ENCODE measurements at places on chromosomes 4 and X.

- no peak for DNase-seq
These were observed 738.6 kb downstream of the PCDH7 start for GRCh38 chr4:31458813-31459212.

DNA sequence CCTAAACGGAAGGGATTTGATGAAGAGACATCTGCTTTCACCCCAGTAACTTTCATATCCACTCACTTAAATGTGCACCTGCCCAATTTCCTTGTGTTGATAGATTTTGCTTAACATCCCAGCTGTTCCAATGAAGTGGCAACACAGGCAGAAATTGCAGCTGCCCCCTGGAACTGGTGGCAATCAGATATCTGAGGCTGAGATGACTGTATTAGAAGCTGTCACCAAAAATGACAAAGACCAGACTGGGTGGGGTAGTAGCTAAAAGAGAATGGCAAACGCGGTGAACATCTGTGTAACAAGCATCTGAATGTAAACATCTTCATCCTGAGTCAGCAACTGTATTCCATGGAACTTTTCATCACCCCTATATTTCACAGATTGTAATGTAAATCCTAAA lies 17.1 kb downstream of the GABRA2 start:
- DNase-seq, result no peak

DNA sequence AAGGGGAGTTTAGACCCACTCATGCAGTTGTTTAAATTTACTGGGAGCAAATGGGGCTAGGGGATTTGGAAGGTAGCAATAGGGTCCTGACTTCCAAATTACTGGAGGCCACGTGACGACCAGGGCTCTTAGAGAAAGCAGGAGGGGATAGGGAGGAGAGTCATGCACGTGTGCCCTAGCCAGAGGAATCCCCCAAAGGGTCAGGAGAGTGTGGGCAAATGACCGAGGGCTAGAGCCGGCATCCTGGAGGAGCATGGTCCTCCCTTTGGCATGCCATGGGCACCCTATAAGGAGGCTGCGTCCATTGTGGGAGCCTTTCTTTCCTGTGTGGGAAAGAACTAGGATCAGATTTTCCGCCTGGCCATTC lies 25.5 kb upstream of the GPC4 start:
- no peak for DNase-seq

DNA sequence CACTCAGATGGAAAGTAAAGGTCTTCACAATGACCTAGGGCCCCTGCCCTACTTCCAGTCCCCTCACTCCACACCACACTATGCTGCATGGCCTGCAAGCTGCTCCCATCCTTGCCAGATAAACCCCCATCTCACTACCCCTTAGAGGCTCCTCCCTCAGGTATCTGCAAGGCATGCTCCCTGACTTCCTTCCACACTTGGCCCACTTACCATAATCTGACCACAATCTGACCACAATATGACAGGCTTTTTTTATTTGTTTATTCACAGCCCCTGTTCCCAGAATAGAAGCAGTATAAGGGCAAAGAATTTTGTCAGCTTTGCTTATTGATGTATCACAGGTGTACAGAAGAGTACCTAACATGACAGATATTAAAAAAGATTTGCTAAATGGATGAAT lies 124.7 kb downstream of the CAMK2D start:
- DNase-seq, result peak; percentile 70

- peak; percentile 65 for DNase-seq
These were observed 743 bp downstream of the ANTXR2 start for GRCh38 chr4:80072228-80072743.

GRCh38 chrX:48835524-48836329 lies at the start of gene PCSK1N:
PCSK1N (minus strand) TSS chrX:48835610; CDS start chrX:48835532, 78 bp downstream.
- peak; percentile 74 for DNase-seq

DNA sequence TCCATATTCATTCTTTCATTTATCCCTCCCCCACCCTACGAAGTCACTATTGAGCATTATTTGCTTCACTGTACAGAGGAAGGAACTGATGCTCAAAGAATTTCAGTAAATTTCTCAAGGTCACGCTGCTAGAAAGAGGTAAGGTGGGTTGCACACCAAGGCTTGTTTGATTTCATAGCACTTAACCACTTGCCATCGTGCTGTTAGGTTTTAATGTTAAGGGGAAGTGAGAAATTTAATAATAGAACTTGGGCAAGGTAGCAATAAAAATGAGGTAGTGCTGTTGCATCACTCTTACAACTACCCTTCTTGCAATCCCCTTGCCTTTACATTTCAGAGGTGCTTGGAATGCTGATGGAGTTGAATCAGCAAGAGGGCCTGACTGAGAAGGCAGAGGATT lies 343.1 kb downstream of the MID1IP1 start:
- DNase-seq, result peak; percentile 11

GRCh38 chr4:22179124-22179874 lies 230.7 kb upstream of the KCNIP4 start:
- no peak for DNase-seq

DNA sequence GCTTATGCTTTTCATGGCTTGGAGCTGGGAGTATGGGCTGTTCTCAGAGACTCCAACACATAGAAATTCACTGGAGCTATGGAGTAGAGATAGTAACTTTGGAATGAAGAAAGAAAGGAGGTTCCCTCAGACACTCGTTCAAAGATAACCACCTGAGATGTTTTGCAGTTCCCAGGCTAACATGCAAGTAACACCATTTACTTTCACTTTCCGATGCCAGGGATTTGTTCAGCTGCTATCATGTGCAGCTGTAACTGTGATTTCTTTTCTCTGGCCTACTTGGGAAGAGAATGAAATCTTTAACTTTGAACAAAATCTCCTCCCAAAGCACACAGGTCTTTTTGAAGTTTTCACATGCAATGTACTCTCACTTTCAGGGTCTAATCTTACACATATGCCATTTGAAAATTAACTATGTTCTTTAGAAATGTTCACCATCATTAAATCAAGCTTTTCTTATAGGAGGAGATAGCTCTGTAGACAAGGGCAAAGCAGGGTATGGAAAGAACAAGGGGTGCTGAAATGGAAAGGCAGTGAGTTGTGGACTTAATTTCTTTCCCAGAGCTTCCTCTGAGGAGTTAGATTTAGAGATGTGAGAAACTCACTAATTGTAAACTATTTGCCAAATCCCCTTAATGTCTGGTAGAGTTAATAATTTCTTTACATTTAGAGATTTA lies 514.3 kb downstream of the PDHA2 start:
- DNase-seq, result no peak
